ENCODE measurements at places on chromosomes 7 and 10.

DNA sequence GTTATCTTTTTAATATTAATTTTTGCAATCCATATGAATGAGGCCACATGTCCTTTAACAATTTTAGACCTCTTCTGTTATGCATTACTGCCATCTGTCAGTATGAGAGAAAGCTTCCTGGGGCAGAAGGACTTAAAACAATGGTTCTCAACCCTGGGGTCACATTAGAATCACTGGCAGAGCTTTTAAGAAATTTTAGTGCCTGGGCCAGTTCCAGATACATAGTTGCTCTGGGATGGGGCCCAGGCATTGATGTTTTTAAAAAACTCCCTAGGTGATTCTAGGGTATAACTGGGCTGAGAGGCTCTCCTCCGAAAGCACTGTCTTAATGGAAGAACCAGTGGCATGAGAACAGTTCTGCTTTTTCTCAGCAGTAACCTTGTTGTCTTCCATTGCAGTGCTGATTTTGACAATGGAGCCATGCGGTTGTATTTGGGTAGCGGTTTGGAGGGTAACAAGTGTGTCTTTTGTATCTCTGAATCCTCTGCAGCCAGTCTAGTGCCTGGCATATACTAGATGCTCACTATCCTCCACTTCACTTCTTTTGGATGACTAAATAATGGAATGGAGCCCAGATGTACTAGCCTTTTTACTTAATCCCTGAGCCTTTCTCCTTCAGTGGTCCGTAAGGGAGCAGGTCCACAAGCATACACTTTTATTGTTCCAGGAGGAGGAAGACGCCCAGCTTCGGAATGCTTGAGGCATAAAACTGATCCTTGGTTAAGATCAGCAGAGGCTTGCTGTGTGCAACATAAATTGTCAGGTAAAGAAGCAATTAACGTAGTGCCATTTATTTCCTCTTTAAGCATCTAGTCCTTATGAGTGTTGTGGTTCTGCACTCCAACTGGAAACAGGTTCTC, 227.1 kb downstream of the AUTS2 start:
- no peak for DNase-seq

DNA sequence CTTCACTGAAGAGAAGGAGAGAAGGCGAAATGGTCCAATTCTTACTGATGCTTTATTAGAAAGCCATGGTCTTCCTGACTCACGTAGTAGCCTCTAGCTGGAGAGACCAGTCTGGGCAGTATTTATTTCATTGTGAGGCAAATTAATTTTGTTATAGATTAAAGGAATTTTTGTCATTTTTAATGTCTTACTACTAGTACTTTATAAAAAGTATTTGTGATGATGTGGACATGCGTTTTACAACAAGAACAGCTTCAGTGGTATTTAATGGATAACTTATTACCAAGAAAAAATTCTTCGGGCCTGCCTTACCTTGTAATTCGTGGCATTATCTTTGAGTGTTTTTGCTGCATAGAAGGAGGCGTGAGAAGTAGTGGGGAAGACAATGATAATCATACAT, 339.4 kb upstream of the SHH start:
- DNase-seq, result no peak

- DNase-seq, result no peak
These were observed 42.8 kb upstream of the RNF216 start for GRCh38 chr7:5824297-5824610.

DNA sequence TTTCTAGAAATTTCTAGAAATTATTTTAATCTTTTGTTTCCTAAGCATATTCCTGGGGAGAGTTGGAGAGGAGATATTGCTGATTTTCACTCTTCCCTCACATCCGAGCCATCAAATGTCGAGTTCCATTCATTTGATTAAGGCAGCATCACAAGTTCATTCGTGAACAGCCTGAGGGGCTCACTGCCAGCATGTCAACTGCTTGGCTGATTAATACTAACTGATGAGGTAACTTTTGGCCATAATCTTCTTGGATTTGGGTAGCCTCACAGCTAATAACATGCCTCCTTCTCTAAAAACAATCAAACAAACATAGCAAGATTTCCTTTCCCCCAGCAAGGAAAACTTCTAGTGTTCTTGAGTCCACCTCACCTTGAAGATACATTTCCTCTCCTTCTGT, 87.1 kb upstream of the AFAP1L2 start:
- DNase-seq, result no peak

GRCh38 chr10:68721673-68722335, 765 bp downstream of the CCAR1 start:
- DNase-seq, result peak; percentile 41

GRCh38 chr10:60315311-60315710, 74.4 kb downstream of the ANK3 start:
- no peak for DNase-seq

DNA sequence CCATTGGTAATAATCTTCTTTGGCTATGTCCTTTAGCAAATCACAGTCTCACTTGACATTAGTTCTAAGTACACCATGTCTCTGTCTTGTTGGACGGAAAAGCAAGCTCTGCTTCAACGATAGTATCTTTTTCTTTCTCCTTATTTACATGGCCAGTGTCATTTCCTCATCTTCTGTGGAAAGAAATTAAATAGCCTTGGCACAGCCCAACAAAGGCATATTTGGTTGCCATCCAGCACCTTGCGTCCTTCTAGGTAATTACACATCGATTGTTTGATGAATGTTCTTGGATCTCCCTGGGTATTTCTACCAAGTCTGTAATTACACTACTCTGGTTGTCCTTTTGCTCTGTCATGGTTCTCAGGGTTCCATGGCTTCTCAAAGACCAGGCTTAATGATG, 183.1 kb downstream of the CHN2 start:
- DNase-seq, result no peak

DNA sequence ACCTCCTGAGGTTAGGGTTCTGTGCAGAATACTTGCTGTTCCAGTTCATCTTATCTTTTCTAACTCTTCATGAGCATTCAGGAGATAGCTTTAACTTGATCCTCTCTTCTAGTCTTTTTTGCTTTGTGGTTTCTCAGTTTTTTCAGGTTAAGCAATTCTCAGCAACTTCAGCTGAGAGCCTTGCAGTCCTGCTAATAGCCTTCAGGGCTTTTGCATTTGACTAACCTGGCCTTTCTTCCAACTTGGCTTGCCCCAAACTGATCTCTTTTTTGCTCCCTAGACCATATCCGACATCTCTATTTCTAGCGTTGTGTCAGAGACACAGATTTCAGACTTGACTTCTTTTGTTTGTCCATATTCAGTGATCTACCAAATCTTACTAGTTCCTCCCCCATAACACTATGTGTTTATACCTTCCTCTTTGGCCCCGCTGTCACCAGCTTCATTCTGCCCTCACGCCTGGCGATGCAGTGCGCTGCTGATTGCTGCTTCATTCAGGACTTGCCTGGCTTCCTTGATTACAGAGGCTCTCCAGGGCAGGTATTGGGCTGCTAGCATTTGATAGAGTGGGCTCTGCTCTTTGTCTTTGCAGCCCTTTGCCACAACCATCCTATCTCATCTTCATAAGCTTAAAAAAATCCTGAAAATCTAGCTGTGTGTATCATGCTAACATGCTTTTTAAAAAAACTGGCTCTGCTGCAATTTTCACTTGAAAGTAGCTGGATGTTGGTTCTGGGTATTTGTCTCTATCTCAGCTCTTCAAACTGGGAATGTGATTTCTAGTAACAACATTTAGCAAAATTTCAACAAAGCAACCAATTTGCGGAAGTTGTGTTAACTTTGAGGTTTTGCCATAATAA, 9.6 kb downstream of the CUL1 start:
- DNase-seq, result no peak

GRCh38 chr10:22308390-22308789, 7.8 kb upstream of the COMMD3 start:
- peak; percentile 65 for DNase-seq

DNA sequence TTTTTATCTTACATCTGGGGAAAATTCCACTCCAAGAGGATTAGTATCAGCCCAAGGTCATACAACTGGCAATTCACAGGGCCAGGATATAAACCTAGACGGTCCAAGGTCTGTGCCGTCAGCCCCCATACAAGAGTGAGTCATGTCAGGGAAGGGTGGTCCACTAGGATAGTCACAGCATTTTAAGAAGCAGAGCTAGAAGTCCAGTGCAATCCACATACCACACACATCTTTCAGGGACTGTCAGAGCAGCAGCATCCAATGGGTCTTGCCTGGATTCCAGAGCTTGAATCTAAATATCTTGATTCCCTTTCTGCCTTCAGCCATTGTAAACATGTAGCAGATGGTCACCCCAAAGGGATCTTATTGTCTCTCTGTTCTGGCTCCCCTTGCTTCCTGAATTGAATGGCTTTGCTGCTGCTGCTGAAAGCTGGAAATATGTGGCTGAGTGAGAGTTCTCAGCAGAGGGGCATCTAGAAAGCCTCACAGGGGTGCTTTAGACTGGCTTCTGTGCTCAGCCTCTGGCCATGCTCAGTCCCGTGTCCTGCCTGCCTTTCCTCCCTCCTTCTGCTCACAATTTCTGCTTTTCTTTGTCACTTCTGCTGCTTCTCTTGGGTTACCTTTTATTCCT, 9.9 kb upstream of the OR6V1 start:
- no peak for DNase-seq

DNA sequence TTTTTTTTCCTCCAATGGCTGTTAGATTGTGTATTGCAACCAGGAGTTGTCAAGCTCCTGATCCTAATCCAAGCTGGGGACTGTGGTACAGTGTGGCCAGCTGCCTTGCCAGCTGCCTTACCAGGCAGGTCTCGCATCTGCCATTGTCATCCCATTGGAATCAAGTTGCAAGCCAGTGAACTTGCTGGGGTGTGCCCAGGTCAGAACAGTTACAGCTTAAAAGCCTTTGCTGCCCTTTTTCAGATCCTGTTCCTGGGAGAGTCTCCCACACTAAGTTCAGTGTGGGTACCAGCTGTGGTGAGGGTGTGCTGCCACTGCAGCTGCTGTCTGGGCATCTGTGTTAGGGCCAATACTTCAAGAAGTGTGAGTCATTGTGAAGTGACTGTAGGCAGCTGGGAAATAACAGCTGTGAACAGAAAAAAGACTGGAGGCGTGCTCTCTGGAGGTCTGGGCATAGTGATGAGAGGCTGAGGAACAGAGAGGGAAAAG, 72.8 kb downstream of the CCNY start:
- no peak for DNase-seq

DNA sequence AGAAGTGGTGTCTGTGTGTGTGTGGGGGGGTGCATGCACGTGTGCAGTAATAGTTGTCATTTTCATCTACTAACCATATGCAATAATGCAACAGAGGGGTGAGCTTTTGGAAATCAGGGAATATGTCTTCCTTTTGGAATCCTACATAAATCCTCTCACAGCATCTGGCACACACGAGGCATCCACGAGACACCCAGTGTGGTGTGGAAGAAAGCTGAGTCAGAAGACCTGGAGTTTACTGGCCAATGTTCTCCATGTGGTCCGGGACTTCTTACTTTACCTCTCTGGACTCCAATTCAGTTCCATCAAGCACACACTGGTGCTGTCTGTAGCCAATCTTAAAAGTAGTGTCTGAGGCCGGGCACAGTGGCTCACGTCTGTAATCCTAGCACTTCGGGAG, 43.1 kb upstream of the C10orf90 start:
- no peak for DNase-seq

- no peak for DNase-seq
These were observed 752 bp downstream of the THSD7A start for GRCh38 chr7:11831156-11831735.

DNA sequence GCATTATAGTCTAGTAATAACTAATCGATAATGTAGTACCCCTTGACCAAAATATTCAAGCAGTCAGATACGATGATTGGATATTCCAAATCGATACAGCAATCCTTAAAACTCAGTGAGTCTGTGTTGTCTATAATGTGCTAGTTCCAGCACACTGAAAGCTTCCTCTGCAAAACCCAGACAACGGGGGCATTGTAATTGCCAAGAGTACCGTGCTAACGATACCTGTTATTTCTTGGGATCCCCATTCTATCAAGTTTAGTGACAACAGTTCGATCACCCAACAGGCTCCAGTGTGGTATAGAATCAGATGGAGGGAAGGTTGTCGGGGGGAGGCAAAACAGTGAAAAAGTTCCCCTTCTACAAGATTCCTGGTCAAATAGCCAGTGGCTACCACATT, 865 bp downstream of the ZNF438 start:
- no peak for DNase-seq

GRCh38 chr7:1544178-1544895, 11.7 kb downstream of the TMEM184A start:
- DNase-seq, result no peak

- no peak for DNase-seq
These were observed 110.6 kb upstream of the COL1A2 start for GRCh38 chr7:94284104-94284503.

GRCh38 chr10:77771851-77772250, 134.2 kb upstream of the KCNMA1 start:
- DNase-seq, result no peak

- DNase-seq, result no peak
These were observed 3.9 kb downstream of the TSPAN15 start for GRCh38 chr10:69455006-69455763.

- no peak for DNase-seq
These were observed 4.3 kb downstream of the PFKP start for GRCh38 chr10:3071405-3072198.

DNA sequence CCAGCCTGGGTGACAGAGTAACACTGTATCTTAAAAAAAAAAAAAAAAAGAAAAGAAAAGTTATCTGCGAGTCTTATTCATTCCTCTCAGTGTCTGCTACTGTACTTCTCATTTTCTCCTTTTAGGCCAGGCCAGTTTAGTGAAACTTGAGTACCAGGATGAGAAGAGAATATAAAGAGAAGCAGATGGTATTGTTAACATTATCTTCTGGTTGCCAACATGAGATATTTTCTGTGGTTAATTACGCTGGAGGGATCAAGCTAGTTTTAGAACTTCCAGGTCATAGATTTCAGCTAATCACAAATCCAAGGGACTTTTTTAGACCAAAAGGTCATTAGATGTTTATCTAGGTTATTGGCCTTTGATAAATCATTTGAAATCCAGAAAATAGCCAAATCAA, 252.6 kb upstream of the SMIM30 start:
- no peak for DNase-seq

- DNase-seq, result no peak
These were observed 54.9 kb downstream of the PDGFA start for GRCh38 chr7:464454-465401.
